A673 (cell line): ENCODE measurements at places on chromosomes 11 and 22. TPM values are rescaled to one million over a fixed set of nuclear protein-coding genes. Genes with fewer than 3 reads are reported as not detected.

TMEM191C gene
- total RNA-seq, result 0.82 and 1.7 TPM in 2 replicates

DNA sequence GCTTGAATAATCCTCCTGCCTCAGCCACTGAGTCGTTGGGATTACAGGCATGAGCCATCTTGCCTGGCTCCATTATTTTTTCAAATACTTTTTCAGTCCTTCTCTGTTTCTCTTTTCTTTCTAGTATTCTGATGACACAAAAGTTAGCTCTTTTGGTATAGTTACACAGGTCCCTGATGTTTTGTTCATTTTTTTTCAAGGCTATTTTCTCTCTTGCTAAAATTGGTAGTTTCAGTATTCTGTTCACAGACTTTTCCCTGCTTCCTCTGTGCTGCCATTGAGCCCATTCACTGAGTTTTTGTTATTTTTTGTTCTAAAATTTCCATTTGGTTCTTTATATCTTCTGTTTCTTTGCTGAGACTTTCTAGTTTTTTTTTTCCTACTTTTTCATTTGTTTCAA is 166.5 kb downstream of the UVRAG start:
- no peaks in the 10 kb centered on the region for H3K4me1 ChIP-seq
- DNase-seq, result no peak
- H3K27ac ChIP-seq, result no peak overlapping the region
- H3K4me3 ChIP-seq, result no peak overlapping the region

C11orf86 gene
- total RNA-seq, result not detected in 2 replicates

DNA sequence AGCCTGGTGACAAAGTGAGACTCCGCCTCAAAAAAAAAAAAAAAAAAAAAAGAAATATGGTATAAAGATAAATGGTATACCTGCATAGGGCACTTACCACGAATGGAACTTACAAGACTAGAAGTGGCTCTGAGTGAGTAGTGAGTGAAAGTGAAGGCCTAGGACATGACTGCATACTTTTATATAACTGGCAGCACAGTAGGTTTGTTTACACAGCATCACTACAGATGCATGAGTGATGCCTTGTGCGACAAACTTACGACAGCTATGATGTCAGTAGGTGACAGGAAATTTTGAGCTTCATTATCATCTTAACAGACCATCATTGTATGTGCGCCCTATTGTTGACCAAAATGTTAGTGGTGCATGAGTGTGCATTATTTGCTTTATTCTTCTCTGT is 17.7 kb downstream of the XRCC6 start:
- no peak overlapping the region for H3K27ac ChIP-seq
- peaks cover 97% of the 10 kb centered on the region for H3K36me3 ChIP-seq
- no peaks in the 10 kb centered on the region for H3K27me3 ChIP-seq
- no peak for DNase-seq

DNA sequence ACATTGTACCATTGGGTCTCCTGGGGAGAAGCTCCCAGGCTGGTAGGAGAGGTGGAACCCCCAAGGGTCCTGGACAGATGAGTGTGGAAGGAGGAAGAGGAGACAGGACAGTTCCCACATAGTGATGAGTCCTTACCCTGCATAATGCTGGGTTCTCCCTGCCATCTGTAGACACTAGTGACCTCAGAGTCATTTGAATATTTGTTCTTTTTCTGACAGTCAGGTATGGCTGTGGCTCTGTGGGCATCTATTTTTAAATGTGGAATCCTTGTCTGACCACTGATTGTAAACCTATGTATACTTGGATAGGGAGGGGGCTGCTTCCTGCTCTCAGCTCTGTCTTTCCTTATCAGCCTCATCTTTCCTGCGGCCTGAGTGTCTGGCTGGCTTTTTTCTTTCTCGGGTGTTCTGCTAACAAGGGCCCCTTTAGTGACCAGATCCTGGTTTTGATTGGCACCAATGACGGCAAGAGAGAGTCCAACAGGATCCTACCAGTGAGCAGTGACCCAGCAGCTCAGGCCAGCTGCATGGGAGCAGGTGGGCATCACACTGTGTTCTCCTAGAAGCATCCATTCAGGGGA is 2.6 kb upstream of the SLC5A1 start:
- peaks cover 33% of the 10 kb centered on the region for H3K27me3 ChIP-seq
- H3K4me1 ChIP-seq, result no peaks in the 10 kb centered on the region
- no peaks in the 10 kb centered on the region for H3K36me3 ChIP-seq
- no peak overlapping the region for H3K27ac ChIP-seq

GAB4 gene
- not detected in 2 replicates for total RNA-seq

GRCh38 chr22:30519842-30520425 is 14.4 kb upstream of the SEC14L4 start:
- H3K36me3 ChIP-seq, result no peaks in the 10 kb centered on the region
- no peak overlapping the region for H3K4me3 ChIP-seq
- DNase-seq, result no peak
- H3K27me3 ChIP-seq, result no peaks in the 10 kb centered on the region
- peaks cover 7% of the 10 kb centered on the region for H3K4me1 ChIP-seq
